ENCODE measurements at places on chromosomes 16 and 17. TPM values are rescaled to one million over a fixed set of nuclear protein-coding genes. Genes with fewer than 3 reads are reported as not detected.

- DNase-seq = no peak
Observed at GRCh38 chr17:81916234-81917001, 1.6 kb downstream of the SIRT7 start.

DNA sequence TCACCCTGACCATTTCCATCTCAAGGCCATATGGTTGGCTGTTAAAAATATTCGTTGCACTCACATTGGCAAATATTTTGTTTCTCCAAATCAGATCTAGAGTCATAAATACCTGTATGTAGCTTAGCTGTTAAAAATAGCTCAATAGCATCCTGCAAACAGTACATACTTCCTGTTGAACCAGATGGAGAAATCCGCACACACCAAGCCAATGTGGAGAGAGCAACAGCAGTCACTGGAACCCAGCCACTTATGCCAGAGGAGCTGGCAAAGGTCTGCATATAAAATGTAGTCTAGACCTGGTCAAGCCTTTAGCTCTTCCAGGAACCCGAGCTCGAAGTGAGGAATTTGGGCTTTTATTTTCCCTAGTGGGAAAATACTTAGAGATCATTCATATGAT is 146.4 kb upstream of the KCNJ16 start:
- peak; percentile 27 for DNase-seq

GRCh38 chr16:23969468-23970297 is 133.9 kb downstream of the PRKCB start:
- no peak for DNase-seq

DNA sequence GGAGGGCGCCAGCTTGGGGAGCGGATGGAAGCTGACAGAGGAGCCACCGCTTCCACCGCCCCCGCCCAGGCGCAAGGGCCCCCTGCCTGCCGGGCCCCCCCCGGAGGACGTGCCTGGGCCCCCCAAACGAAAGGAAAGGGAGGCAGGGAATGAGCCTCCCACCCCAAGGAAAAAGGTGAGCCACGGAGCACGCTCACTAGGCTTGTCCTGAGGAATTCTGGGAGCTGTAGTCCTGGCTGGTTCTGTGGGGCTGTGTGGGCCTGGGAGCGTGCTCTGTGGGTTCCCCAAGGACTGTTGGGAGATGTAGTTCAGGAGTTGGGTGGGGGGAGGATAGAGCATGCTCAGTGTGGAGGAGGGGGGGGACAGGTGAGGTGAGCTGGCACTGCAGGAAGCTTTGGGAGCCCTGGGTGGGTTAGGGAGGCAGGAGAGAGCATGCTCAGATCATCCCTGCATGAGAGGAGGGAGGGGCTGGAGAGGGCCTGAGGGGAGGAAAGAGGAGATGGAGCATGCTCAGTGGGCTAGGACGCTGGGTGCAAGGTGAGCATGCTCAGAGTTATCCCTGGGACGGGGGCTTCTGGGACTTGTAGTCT is 4.5 kb downstream of the FBXL19 start:
- DNase-seq = no peak

- no peak for DNase-seq
Observed at GRCh38 chr16:47995354-47995753, 160.4 kb downstream of the ABCC12 start.

DNA sequence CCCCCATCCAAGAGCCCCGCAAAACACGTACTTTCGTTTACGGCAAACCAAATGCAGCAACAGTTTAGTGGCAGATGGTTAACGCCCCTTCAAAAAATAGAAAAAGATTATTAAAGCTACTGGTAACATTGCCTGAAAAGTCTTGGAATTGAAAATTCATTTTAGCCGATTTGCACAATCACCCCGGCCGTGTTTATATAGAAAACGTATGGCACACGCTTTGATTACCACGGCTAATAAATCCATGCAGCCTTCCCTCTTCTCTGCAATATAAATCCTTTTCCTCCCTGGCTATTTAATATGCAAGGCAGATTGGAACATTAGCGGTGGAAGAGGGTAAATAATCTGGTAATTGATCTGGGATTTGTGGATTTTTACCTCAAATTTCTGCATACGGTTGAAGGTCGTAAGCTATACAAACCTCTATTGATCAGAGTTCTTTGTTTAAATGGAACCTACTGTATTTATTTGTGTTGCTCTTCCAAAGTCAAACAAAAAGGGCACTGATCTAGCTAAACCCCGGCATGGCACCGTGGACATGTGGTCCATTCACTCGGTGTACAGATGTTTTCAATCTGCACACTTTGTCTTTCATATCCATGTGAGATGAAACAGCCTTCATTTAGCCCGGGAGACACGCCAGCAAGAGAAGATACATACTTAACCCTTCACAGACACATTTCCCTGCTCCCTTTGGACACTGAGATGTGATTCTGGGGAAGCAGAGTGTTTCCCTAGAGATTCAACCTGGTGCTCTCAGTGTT is 238.1 kb upstream of the MAF start:
- no peak for DNase-seq

DNA sequence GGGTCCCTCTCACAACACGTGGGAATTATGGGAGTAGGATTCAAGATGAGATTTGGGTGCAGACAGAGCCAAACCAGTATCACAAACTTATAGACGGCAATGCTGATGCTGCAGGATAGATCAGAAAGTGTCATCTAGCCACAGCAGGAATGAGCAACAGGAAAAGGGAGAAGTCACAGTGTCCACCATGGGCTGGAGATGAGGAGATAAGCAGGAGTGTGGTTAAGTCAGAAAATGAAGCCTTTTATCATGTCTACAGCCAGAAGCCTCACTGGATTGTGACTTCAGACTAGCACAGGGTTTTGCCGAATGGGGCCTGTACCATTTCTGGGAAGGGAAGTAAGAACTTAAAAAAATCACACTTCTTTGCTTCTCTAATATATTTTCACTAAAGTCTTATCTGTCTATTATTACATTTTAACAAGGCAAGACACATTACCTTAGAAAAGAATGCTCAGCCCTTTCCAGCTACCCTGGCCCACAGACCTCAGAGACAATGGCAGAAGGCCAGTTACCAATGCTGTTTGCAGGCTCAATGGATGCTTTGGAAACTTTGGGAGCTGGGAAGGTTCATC is 490.2 kb upstream of the SALL1 start:
- DNase-seq = no peak

GRCh38 chr16:88988980-88989811 is 12.2 kb upstream of the CBFA2T3 start:
- DNase-seq = no peak

- no peak for DNase-seq
Observed at GRCh38 chr17:45060382-45060796, 728 bp upstream of the NMT1 start.

DNA sequence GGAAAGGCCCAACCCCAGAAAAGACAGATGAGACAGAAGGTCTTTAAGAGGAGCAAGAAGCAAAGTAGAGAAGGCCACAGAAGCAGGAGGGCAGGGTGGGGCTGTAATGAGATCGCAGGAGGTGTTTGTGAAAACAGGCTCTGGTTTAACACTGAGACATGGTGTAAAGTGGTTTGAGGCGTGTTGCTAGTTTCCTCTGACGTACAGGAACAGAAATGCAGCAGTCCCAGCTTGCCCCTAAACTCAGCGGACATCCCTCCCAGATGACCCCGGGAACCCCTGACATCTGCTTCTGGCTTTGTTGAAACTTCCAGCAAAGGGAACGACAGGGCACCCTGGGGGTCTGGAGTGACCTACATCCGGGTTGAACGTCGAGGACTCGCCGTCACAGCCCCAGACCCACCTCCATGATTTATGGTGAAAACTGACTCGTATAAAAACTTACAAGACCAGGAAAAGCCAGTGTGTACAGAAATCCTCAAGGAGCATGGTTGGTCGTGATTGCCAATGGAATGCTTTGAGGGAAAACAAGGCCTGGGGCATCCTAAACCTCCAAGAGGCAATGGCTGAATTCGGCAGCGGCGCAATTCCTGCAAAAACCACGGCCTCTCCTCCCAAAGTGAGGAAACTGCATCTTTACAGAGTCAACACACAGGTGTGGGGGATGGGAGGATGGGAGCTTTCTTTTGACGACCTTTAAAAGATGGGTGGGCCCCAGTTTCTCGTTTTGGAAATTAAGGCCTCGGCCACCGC is 25.8 kb downstream of the LITAF start:
- no peak for DNase-seq

GRCh38 chr17:79890706-79891105 is 51.5 kb upstream of the CBX4 start:
- DNase-seq = no peak

GRCh38 chr16:3490911-3491629 is 4.2 kb downstream of the C16orf90 start:
- no peak for DNase-seq

- no peak for DNase-seq
Observed at GRCh38 chr16:64540434-64540833, 581.4 kb downstream of the CDH11 start.

- no peak for DNase-seq
Observed at GRCh38 chr16:14302399-14303181, 231.5 kb downstream of the MRTFB start.

DNA sequence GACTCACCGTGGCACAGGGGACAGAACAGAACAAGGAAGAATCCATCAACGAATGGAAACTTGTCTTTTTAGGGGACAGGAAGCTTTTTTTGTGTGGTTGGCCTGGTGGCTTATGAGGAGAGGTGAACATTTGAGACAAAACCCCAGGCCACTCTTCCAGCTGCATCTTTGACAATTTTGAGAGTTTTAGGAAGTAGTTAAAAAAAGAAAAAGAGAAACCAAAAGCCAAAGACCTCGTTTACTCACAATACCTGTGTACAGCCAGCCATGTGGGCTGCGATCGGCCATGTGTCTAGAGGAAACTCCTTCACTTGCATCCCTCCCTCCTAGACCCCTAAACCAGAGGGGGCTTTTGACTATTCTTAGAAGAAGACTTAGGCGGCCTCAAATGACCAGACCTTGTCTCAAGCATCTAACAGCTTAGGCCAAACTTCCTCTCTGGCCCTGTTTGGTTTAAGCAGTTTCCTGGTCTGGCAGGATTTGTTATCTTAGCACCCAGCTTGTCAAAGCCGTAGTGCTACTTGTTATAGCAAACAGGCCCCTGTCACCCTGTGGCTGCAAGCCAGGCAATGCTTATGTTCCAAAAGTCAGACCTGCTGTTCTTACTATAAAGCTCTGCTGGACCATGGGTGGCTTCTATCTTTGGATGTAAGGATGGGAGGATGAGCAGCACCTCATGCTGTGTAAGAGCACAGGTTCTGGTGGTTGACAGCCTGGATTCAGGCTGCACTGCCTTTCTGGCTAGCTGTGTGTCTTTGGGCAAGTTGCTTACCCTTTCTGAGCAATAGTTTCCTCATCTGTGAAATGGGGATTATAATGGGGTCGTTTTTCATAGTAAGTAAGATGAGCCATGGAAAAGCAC is 17.7 kb downstream of the KSR1 start:
- peak; percentile 39 for DNase-seq

GRCh38 chr16:4687416-4687815 is 5.9 kb upstream of the NUDT16L1 start:
- no peak for DNase-seq

GRCh38 chr17:74512624-74513091 is 18.6 kb downstream of the CD300LB start:
- no peak for DNase-seq

DNA sequence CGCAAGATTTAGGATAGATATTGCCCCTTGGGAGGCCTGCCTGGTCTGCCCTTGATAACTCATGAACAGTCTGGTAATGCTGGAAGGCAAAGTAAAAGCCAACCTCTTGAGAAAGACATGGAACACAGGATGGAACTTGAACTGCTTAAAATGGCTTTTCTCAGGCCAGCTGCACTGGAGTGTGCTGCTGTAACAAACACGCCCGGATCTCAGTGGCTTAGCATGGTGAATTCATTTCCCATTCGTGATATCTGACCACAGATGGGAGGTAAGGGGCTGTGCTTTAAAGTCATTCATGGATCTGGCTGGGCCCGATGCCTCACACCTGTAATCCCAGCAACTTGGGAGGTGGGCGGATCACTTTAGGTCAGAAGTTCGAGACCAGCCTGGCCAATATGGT is 113.2 kb downstream of the WWOX start:
- DNase-seq = no peak

DNA sequence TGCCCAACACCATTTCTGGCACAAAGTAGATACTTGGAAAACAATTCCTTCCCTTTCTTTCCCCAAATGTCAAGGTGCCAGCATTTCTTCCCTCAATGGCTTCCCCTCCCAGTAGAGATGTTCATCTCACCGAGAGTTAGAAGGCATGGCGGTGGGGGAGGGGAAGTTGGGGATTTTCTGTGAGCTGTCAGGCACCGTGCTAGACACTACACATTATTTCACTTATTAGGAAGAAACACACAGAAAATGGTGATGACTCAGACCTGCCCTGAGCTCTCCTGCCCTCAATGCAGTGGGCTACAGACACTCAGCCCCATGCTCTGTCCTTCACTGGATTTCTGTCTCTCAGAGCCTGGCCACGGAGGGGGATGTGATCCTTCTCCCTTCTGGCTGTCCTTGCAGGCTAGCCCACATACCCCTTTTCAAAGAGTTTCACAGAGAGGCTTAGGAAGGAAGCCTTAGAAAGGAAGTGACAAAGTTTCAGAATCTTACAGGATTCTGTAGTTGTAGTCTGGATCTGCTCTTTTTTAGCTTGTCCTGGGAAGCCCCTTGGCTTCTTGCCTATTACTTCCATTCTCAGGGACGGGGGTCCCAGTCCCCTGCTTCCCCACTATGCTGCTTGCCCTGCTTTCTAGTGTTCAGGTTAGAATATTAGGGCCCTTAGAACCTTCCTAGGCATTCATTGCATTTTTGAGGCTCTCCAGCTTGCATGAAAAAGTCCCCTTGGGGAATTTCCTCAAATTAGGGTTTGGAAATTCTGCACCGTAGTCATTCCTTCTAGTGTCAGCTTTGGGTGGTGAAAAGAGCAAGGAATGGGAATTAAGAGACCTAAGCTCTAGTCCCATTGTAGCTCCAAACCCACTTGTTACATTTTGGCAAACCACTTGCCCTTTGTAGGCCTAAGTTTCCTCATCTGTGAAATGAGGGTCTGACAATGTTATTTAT is 12.2 kb upstream of the CCL5 start:
- DNase-seq = no peak

GRCh38 chr17:82737967-82738877 is 2.8 kb downstream of the FN3K start:
- DNase-seq = no peak

DNA sequence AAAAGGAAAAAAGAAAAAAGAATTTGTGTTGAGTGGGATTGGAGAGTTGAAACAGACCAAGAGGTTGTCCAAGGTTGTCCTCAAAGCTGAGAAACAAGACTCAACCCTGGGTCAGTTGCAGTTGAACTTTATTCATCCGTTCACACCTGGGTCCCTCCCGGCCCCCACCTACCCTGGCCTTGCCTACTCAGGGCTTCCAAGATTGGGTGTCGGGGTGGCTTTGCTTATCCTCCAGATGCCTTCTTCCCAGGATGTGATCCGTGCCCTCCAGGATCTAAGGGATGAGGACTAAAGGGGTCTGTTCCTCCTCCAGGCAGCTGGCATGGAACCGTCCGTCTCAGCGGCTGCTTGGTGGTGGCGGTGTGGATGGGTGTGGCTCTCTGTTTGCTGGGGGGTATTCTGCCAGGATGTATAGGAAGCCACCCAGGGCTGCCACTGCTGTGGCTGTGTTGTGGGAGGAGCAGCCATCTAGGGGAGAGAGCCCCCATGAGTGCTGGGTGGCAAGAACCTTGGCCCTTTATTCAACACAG is 10.3 kb upstream of the NAGPA start:
- no peak for DNase-seq

NPIPB5 gene
- 194 TPM for total RNA-seq

MLKL gene
- 28.5 TPM for total RNA-seq

PRAC1 gene
- total RNA-seq = not detected

CCDC182 gene
- not detected for total RNA-seq

GINS3 gene
- total RNA-seq = 7.2 TPM

SLC5A2 gene
- total RNA-seq = not detected

FOXC2 gene
- 21.7 TPM for total RNA-seq

SSTR5 gene
- not detected for total RNA-seq

MYH10 gene
- total RNA-seq = 137 TPM

Measured in glomerular endothelial cell (primary cell).